ENCODE measurements at places on chromosomes 4 and X.

DNA sequence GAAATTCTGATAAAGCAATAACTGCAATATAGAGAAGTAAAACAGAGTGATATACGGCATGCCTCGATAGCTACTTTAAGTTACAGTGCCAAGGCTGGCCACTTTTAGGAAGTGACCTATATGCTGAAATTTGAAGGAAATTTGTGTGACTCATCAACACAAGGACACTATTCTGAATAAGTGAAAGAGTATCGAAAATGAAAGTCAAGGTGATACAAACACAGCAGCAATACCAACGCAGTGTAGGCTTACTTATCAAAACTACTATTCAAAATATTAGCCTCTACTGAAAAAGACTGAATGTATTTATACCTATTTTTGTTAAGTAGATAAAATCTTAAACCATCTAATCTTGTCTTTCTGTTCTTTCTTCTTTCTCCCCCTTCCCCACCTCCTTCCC is 459.9 kb upstream of the GNPDA2 start:
- no peak for DNase-seq

DNA sequence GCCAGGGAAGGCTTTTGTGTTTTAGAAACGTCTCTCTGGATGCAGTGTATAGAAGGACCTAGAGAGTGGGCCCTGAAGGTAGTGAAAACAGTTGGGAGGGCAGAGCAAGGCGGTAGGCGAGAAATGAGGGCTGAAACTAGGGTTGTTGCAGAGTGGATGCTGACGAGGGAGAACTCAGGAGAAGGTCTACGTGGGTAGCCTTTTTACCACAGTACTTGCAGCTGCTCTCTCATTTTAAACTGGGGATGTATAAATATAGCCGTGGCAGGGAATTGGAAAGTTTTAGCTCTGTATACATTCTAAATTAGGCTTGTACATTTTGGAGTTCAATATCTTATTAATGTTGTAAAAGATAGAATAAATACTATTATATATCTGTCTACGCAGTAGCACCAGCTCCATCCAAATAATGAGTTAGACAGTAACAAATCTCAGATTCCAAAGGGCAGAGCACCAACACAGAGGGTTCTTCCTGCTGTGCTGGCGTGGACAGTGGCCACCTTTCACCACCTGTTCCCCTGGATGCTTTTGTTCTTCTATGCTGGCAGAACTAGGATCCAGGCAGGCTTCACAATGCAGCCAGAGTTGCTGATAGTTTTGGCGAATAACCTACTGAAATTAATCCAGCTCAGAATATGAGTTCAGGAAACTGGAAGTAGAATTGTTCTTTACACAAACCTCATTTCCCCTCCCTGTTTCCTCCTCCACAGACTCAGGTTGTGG is 31.7 kb downstream of the CCNG2 start:
- no peak for DNase-seq

DNA sequence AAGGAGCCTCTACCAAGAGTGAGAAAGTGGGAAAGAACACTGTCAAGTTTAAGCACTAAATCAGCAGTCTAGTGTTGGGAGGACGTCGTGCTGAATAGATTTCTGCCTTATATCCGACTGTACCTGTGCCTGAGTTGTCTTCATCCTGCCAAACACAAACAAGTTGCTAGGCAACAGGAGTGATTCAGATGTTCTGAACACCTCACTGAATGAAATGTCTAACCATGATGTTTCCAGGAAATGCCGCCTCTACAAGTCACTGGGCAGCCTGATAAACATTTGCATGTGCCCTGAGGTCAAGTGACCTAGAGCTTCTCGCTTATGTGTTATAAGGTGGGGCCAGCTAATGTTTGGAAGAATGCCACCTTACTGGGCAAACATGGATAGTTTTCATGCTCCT is 37.9 kb downstream of the SGMS2 start:
- DNase-seq = no peak

- no peak for DNase-seq
Measured at GRCh38 chr4:2812612-2813354, 19.9 kb downstream of the SH3BP2 start.

GRCh38 chrX:94942603-94943002 is 1268.6 kb downstream of the FAM133A start:
- DNase-seq = no peak

GRCh38 chrX:19569121-19569805 is 54.0 kb upstream of the MAP3K15 start:
- no peak for DNase-seq

DNA sequence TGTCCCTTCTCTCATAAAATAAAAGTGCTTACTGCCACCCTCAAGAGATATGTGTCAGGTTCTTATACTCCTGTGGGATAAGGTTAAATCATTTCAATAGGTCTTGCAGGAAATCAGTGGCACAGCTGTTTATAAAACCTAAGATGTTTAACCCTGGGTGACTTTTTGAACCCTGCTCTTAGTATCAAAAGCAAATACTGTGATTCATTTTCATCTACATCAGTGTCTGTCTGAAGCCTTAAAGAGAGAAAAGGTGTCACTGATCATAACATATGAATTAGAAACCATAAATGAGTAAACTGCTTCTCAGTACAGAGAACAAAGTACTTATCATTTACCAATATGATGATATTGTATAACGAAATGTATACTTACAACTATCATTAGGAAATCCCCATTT is 59.0 kb downstream of the CCSER1 start:
- DNase-seq = no peak

GRCh38 chr4:122453384-122453995 is 3.0 kb downstream of the IL2 start:
- peak; percentile 3 for DNase-seq

- DNase-seq = no peak
Measured at GRCh38 chrX:143500751-143501150, 16.5 kb downstream of the SPANXN3 start.

DNA sequence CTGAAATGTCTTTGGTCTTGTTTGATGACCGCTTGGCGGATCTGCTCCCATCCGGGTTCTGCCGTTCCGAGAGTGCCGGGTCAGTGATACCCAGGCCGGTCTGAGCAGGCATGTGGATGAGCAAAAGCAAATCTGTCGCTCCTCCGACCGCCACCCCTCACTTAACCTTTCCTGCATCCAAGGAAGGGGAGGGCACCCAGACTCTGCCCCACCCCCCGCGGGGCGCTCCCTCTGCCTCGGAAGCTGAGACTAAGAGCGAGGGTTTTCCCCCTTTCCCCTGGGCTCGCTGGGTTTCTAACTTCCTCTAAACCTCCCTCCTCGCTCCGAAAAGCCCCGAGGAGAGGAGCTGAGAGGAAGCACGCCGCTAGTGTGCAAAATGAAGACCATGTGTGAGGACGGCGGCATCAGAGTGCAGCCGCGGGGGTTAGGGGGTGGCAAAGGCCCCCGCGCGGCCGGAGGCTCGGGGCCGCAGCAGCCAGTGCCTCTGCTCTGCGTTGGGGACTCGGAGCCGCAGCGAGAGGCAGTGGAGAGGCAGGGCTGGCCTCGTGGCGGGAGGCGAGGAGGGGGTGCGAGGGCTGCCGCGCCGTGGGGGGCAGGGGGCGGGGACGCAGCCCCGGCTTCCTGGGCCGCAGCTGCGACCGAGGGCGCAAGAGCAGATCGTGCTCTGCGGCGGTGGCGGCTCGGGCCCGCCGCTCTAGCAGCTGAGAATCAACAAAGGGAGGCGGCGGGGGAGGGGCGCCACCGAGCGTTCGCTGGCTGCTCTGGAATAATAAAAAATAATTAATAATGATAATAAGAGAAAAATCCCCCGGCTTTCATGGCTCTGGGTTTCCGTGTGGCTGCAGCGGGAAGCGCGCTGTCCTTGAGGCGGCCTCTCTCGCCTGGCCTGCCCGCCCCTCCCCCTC is 55.8 kb upstream of the BCOR start:
- DNase-seq = no peak

DNA sequence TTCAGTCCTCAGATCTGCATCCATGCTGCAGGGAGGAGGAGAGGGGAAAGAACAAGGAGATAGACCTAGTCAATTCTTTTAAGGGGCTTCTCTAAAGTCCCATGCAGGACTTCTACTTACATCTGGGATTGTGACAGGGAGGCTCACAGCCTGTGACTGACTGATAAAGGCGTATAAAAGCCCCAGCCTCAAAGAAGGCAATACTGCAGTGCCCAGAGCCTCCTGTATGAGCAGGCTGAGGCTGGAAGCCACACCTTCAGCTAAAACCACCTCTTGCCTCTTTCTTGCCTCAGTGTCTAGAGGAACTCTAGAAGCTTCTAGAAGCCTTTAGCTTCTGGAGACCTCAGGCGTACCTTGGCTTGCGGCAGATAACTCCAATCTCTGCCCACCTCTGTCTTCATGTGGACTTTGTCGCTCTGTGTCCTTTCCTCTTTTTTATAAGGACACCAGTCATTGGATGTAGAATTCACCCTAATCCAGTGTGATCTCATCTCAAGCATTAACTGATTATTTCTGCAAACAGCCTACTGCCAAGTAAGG is 6.0 kb upstream of the ZCCHC4 start:
- DNase-seq = no peak

DNA sequence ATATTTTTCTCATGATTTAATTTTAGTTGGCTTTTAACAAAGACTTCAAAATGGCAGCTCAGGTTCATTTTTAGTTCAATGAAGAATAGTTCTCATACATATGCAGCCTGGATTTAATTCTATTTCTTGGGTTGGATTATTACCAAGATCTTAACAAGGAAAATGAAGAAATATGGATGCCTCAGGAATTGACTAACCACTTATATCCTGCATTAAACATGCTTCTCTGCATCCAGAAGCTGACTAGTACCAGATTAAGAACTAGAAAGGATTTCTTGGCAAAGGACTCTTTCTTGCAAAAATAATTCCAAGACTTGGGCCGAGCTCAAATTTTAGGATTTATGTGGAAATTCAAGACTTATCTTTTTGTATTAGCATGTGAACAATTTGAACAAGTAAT is 5.6 kb upstream of the KLHL2 start:
- DNase-seq = no peak

- peak; percentile 48 for DNase-seq
Measured at GRCh38 chr4:176791591-176792325, 964 bp downstream of the VEGFC start.

DNA sequence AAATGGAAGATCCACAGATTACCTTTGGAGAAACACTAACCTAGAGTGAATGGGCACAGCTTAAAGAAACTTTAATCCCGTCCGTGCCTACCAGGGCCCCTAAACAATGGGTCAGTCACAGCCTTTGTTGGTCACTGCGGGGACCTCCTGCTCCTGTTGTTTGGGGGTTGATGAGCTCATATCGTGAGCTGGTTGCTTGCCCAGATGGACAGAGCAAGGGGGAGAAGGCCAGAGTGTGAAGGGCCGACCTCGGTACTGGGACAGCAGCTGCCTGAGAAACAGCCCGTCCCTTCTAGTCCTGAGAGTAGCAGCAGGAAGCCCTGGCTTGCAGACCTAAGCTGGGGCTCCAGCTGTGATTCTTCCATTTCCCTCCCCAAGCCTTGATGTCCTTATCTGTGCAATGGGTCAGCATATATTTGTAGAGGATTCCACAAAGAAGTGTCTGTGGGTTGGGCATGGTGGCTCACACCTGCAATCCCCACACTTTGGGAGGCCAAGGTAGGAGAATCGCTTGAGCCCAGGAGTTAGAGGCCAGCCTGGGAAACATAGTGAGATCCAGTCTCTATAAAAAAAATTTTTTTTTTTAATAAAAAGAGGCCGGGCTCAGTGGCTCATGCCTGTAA is 69.6 kb upstream of the SLC34A2 start:
- no peak for DNase-seq

- DNase-seq = no peak
Measured at GRCh38 chr4:168725930-168726329, 229.1 kb downstream of the PALLD start.

DNA sequence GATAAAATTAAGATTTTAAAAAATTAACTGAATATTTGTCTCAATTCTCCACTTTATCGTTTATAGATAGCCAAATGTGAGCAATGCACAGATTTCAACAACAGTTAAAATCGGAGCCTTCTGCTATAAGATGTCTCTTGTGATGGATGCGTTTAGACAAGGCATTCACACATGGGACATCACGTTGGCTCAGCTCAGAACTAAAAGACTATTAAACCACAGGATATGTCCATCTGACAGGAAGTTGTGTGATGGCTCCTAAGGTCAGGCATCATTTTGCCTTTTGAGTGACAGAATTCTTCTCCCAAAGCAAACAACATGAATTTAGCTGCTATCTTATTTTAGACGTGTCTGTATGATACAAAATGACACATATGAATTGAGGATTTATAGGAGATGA is 17.3 kb upstream of the VCX3B start:
- no peak for DNase-seq

DNA sequence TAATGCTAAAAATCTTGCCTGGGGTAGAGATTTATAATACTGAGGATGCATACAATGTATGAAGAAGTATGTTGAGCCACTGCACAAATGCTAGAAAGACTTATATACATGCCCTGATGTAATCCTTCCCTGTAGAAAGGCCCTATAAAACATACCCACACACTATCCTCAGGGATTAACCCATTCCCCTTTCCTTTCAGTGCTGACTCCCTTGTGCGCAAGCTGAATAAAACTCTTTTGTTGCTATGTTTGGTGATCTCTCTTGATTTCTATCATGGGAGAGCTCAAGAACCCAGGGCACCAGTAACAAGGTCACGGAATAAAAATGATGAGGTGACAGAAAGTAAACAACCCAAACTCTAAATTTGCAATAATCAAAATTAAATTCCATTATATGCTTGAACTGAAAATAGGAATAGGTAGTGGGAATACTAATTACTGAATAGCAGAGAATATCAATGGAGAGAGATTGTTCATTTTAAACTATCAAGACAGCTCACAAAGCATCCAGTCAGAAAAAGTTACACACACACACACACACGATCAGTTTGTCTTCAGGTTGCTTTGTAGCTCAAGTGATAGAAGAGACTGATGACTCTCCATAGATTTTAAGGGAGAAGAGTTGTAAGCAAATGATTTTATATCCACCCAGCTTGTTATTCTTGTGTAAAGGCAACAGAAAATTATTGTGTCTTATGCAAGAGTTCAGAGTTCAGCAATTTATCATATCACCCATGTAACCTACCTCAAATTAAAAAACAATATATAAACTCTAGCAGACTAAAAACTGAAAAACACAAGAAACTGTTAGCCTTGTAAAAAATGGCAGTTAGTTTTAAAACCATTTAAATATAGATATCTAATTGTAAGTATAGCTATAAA is 14.8 kb downstream of the TIGD2 start:
- no peak for DNase-seq

- DNase-seq = peak; percentile 54
Measured at GRCh38 chr4:151169223-151169622, 69.8 kb downstream of the RPS3A start.

- DNase-seq = no peak
Measured at GRCh38 chr4:762211-763190, 56.9 kb downstream of the PCGF3 start.

DNA sequence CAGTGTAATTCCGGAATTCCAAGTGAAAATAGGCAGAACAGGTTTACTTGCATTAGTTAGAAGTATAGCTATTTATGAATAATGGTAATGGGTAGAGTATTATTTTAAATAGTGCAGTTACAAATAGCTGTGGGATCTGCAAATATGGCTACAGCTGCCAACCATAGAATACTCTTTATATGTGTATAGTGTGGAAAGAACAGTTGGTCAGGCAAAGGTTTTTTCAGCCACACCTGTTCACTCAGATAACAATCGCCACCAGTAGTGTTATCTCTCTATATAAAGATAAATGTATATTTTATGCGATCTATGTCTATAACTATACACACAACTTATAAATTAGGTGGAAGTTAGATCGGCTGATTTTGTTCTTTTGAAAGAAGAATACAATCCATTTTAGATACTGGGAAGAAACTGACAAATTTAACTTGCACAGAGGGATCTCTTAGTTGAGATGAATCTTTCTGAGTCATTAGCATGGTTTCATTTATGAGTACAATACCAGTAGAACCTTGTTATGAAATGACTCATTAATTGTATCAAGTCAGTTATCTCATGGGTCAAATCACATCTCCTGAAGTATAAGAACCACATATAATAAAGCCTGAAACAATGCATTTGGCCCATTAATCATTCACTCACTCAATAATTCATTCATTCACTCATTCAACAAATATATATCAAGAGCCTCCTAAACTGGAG is 100.9 kb upstream of the NR3C2 start:
- no peak for DNase-seq

All from renal pelvis (tissue), 12 donors.